ENCODE measurements at places on chromosomes 1 and 21. TPM values are rescaled to one million over a fixed set of nuclear protein-coding genes. Genes with fewer than 3 reads are reported as not detected.

DNAI4 gene
- 10.2 TPM for total RNA-seq

- H3K27me3 ChIP-seq = no peaks in the 10 kb centered on the region
- peak; percentile 22 for DNase-seq
- no peak overlapping the region for H3K27ac ChIP-seq
- H3K36me3 ChIP-seq = no peaks in the 10 kb centered on the region
These were observed 433.4 kb downstream of the KIF26B start for GRCh38 chr1:245588116-245588639.

GRCh38 chr1:96130432-96130831 lies 591.2 kb upstream of the PTBP2 start:
- H3K36me3 ChIP-seq = no peaks in the 10 kb centered on the region
- no peaks in the 10 kb centered on the region for H3K4me1 ChIP-seq
- H3K27me3 ChIP-seq = no peaks in the 10 kb centered on the region
- H3K27ac ChIP-seq = no peak overlapping the region

GRCh38 chr1:184296466-184297243 lies 90.2 kb upstream of the C1orf21 start:
- H3K4me1 ChIP-seq = peaks cover 14% of the 10 kb centered on the region
- no peak overlapping the region for H3K4me3 ChIP-seq
- no peaks in the 10 kb centered on the region for H3K36me3 ChIP-seq
- peak overlapping the region; percentile 60 for H3K27ac ChIP-seq
- peak; percentile 66 for DNase-seq
- no peaks in the 10 kb centered on the region for H3K27me3 ChIP-seq

DNA sequence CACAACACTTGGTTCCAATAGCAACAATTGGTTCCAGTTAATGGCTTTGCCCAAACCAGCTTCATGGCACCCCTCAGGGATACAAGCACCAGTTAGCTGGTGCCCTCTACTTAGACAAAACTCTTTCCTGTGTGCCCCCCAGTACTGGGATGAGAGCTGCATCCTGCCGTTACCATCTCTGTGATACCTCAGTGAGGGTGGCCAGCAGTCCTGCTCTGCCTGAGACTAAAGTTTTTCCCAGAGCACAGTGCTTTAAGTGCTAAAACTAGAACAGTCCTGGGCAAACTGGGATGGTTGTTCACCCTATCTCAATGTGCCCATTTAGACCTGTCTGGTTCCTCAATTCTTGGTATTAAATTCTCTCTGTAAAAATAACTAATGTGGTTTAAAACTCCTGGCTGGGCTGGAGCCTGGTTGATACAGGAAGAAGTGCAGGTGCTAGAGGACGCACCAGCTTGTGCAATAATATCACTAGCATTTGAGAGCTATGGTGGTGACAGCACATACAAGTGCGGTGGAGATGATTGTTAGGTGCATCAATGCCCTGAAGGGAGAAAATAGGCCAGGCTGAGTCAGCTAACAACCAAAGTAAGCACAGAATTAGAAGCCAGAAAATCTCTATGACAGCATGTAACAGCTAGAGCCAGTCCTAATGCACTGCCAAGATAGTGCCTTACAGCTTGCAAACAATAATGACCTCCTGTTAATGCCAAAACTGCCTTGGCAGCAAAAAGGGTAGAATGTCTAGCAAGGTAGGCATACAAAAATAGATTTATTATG lies 179.8 kb upstream of the GALNT2 start:
- H3K36me3 ChIP-seq = no peaks in the 10 kb centered on the region
- no peak overlapping the region for H3K27ac ChIP-seq
- no peak overlapping the region for H3K4me3 ChIP-seq
- H3K27me3 ChIP-seq = no peaks in the 10 kb centered on the region

DNA sequence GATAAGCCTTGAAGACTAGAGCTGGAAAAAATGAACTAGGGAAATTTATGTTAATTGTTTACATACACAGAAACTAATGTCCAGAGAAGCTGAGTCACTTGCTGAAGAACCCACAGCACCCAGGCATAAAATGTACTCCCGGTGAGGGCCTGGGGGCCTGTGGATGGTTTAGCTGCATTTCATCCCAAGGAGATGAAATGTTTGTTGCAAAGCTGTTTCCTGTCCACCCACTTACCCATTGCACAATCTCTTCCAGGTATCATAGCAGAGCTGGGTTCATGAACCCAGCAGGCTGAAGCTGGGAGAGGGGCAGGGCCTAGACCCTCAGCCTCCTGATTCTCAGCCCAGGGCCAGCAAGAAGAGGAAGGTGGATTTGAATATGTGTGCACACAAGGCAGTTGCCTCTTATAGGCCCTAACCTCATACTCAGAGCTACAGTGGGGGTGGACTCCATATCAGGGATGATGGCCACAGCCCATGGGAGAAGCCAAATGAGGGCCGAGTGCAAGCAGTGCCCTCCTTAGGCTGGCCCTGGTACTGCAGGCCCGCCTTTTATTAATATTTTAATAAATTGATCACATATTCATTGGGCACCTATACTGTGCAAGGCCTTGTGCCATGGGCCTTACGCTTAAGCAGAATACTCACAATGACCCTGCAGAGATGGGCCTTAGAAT lies 110.8 kb downstream of the LACTBL1 start:
- no peaks in the 10 kb centered on the region for H3K27me3 ChIP-seq
- no peak overlapping the region for H3K27ac ChIP-seq
- H3K36me3 ChIP-seq = no peaks in the 10 kb centered on the region
- H3K4me1 ChIP-seq = no peaks in the 10 kb centered on the region
- no peak overlapping the region for H3K4me3 ChIP-seq

CD1C gene
- 6.7 TPM for total RNA-seq

DNA sequence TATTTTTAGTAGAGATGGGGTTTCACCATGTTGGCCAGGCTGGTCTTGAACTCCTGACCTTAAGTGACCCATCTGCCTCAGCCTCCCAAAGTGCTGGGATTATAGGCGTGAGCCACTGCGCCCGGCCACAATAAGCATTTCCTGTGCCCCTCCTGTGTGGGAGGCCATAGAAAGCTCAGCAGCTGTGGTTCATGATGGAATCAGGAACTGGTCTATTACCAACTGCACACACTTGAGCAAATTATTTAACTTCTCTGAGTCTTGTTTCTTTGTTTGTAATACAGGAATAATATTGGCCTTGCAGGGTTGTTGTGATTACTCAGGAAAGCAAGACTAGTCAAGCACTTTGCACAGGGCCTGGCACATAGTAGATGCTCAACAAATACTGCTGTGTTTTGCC lies 15.0 kb downstream of the RHBG start:
- peaks cover 2% of the 10 kb centered on the region for H3K4me1 ChIP-seq
- H3K27ac ChIP-seq = no peak overlapping the region
- no peak overlapping the region for H3K4me3 ChIP-seq
- H3K36me3 ChIP-seq = no peaks in the 10 kb centered on the region
- no peak for DNase-seq
- peaks cover 24% of the 10 kb centered on the region for H3K27me3 ChIP-seq

FAM20B gene
- total RNA-seq = 44.0 TPM

- H3K4me3 ChIP-seq = no peak within 1 kb of the TSS
- H3K27ac ChIP-seq = no peak within 1 kb of the TSS
- no peak for DNase-seq
- no peaks in the 10 kb centered on the region for H3K4me1 ChIP-seq
- no peaks in the 10 kb centered on the region for H3K27me3 ChIP-seq
These were observed at the start of gene SMCP for GRCh38 chr1:152878042-152878441. Gene SMCP (plus strand): TSS chr1:152878322. CDS start chr1:152884423, 6,101 bp downstream.

RIMS3 gene
- 4.7 TPM for total RNA-seq

GRCh38 chr1:157622471-157622870 lies 24.6 kb upstream of the FCRL4 start:
- no peak overlapping the region for H3K4me3 ChIP-seq
- no peaks in the 10 kb centered on the region for H3K4me1 ChIP-seq
- H3K27ac ChIP-seq = no peak overlapping the region
- DNase-seq = no peak
- peaks cover 6% of the 10 kb centered on the region for H3K27me3 ChIP-seq
- no peaks in the 10 kb centered on the region for H3K36me3 ChIP-seq

DNA sequence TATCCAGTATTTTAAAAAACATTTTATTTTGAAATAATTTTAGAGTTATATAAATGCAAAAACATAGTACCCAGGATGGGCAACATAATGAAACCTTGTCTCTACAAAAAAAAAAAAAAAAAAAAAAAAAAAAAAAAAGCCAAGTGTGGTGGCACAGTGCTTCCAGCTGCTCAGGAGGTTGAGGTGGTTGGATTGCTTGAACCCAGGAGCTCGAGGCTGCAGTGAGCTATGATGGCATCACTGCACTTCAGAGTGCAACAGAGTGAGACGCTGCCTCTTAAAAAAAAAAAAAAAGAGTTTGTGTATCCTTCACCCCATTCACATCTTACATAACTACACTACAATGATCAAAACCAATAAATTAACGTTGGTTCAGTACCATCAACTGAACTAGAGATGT lies 115.6 kb upstream of the KIF26B start:
- no peaks in the 10 kb centered on the region for H3K27me3 ChIP-seq
- no peak for DNase-seq
- H3K27ac ChIP-seq = no peak overlapping the region
- no peaks in the 10 kb centered on the region for H3K36me3 ChIP-seq
- H3K4me1 ChIP-seq = no peaks in the 10 kb centered on the region

- H3K4me1 ChIP-seq = no peaks in the 10 kb centered on the region
- H3K4me3 ChIP-seq = no peak overlapping the region
- no peaks in the 10 kb centered on the region for H3K36me3 ChIP-seq
- peaks cover 7% of the 10 kb centered on the region for H3K27me3 ChIP-seq
- no peak overlapping the region for H3K27ac ChIP-seq
These were observed 433.0 kb downstream of the PTPRU start for GRCh38 chr1:29669158-29669871.

EPHB2 gene
- 6.0 TPM for total RNA-seq

DNA sequence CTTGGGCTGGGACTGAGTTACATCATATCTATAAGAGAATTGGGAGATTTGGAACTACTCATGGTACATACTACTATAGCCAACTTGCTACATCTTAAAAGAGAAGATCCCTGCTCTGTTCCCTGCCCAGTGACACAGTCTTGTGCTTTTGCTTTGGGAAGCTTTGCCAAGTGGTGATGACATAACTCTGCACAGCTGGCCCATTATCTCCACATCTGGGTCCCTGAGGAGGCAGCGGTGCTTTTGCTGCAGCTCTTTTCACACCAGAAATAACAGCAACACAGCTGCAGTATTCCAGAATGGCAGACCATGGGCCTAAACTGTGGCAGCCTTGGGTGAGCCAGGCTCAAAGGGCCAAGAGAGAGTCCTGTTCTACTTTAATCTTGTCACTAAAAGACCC lies 296.0 kb downstream of the HHAT start:
- no peaks in the 10 kb centered on the region for H3K36me3 ChIP-seq
- no peaks in the 10 kb centered on the region for H3K4me1 ChIP-seq
- no peak overlapping the region for H3K27ac ChIP-seq
- no peak for DNase-seq
- no peak overlapping the region for H3K4me3 ChIP-seq

DNA sequence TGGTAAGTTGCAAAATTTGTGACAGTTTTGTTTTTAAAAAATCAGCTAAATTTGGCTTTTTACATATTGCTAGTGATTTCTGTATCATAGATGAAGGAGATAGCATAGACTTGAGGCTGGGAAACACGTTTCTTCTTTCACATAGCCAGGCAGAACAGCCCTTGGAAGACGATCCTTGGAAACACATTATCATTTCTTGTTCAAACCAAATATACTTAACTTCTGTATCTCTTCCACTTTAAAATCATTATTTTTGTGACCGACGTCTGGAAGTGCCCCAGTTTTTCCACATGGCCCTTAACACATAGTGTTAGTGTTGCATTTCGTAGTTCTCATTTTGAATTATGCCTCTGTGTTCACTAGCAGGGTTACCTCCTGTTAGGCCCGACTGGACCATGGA lies 193.5 kb downstream of the SDCCAG8 start:
- no peak for DNase-seq
- peaks cover 7% of the 10 kb centered on the region for H3K36me3 ChIP-seq
- peaks cover 7% of the 10 kb centered on the region for H3K4me1 ChIP-seq
- H3K4me3 ChIP-seq = no peak overlapping the region
- no peaks in the 10 kb centered on the region for H3K27me3 ChIP-seq
- no peak overlapping the region for H3K27ac ChIP-seq

DNA sequence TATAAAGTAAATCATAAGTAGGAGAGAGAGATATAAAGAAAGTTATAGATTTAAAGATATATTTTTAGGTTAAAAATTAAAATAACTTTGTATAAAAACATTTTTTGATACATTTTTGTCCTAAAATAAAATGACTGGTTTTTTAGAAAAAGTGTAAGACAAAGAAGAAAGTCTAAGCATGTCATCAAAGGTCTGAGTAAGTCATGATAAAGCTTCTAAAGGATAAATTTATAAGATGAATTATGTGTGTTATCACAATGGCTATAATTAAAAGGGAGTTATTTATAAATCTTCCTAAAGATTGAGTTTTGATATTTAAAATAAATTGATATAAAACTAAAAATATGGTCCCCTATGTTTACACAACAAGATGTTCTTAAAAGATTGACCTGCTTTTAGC lies 370.9 kb downstream of the PTPRU start:
- H3K4me3 ChIP-seq = no peak overlapping the region
- no peaks in the 10 kb centered on the region for H3K27me3 ChIP-seq
- DNase-seq = no peak
- H3K36me3 ChIP-seq = no peaks in the 10 kb centered on the region

RAB42 gene
- 5.5 TPM for total RNA-seq

DNA sequence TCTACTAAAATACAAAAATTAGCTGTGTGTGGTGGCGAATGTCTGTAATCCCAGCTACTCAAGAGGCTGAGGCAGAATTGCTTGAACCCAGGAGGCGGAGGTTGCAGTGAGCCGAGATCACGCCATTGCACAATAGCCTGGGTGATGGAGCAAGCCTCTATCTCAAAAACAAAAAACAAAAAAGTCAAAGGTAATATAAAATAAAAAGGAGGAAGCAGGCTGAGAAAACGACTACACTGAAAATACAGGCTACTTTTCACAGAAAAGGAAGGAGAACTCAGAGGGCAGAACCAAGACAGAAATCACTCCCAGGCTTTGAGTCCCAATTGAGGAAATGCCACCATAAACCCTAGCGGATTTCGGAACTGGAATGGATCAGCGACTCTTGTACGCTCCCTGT lies 5.9 kb upstream of the A3GALT2 start:
- no peak overlapping the region for H3K27ac ChIP-seq
- H3K27me3 ChIP-seq = no peaks in the 10 kb centered on the region
- peaks cover 91% of the 10 kb centered on the region for H3K36me3 ChIP-seq
- no peak overlapping the region for H3K4me3 ChIP-seq
- DNase-seq = no peak

DNA sequence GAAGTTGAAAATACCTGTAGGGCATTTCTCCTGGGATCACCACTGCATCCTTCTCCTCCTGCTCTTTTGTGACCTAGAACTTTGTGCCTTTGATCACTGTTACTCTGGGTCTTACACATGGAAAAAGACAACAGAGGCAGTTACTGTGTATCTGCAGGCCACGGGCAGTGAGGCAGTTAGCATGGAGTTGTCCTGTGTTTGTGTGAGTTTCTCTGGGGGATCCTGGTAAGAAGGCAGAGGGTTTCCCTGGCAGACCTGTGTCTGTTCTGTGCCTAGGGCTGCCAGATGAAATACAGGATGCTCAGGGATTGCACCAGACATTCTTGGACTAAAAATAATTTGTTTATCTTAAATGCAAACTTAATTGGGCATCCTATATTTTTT lies 44.4 kb upstream of the SCCPDH start:
- no peak for DNase-seq
- H3K27me3 ChIP-seq = no peaks in the 10 kb centered on the region
- no peaks in the 10 kb centered on the region for H3K36me3 ChIP-seq
- H3K4me3 ChIP-seq = no peak overlapping the region
- no peak overlapping the region for H3K27ac ChIP-seq
- H3K4me1 ChIP-seq = no peaks in the 10 kb centered on the region

GRCh38 chr1:54173681-54174080 lies 20.9 kb upstream of the CDCP2 start:
- no peaks in the 10 kb centered on the region for H3K27me3 ChIP-seq
- no peak overlapping the region for H3K4me3 ChIP-seq
- DNase-seq = no peak
- H3K27ac ChIP-seq = no peak overlapping the region
- H3K36me3 ChIP-seq = no peaks in the 10 kb centered on the region
